Activated T-cell treated with anti-CD3 and anti-CD28 coated beads for 48 hours (primary cell): ENCODE measurements at places on chromosomes 11 and 22.

DNA sequence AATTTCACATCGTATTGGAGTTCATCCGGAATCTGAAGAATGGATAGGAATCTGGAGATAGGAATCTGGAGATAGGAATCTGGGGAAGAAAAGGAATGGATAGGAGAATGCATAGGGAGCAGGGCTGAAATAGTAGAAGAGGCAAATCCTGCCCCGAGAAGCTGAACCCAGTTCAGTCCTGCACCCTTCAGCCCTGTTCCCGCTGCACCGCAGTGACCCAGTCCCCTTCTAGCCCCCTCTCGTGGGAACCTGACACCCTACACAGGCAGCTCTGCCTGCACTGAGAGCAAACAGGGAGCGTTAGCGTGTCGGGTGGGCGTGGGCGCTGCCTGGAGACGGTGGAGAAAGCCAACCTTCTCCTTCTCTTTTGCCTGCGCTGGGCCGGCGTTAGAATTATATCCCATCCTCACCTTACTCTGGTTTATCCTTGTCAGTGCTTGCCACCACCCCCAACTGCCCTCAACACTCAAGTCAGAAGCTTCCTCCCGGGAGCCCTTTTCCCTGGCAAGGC, 1.0 kb upstream of the CCKBR start:
- DNase-seq = no peak

GRCh38 chr11:114340311-114341131, 44.3 kb downstream of the NNMT start:
- DNase-seq = no peak

DNA sequence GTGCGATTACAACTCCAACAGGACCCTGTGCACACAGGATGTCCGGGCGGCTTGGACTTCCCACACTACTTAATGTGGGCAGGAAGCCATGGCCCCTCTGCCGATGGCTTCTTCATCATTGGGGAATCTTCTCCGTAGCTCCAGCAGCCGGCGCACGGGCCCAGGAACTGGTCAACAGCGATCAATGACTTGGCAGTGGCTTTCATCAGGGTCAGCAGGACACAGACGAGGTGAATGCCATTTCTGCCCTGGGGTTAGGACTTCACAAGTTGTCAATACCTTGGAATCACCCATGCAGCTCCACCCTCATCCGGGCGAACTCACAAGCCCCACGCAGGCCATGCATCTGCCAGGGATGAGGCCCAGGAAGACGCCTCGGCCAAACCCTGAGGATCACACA, 645.7 kb downstream of the BRD1 start:
- no peak for DNase-seq

GRCh38 chr11:104291646-104292045, 127.7 kb upstream of the PDGFD start:
- no peak for DNase-seq

GRCh38 chr11:119472186-119472855, 49.3 kb upstream of the THY1 start:
- no peak for DNase-seq

DNA sequence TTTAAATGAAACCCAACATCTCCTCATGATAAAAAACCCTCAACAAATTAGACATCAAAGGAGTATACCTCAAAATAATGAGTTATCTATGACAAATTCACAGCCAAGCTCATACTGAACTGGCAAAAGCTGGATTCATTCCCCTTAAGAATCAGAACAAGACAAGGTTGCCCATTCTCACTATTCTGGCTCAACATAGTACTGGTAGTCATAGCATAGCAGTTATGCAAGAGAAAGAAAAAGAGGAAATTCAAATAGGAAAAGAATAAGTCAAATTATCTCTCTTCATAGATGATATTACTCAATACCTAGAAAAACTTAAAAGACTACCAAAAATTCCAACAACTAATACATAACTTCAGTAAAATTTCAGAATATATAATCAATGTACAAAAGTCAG, 29.4 kb upstream of the XKR3 start:
- no peak for DNase-seq

GRCh38 chr22:36331912-36332622, 55.7 kb downstream of the MYH9 start:
- peak; percentile 53 for DNase-seq
